ENCODE measurements at places on chromosomes 1 and 21.
A peak's percentile ranks its signal among the peaks of the same experiment; 100 is the strongest.

DNA sequence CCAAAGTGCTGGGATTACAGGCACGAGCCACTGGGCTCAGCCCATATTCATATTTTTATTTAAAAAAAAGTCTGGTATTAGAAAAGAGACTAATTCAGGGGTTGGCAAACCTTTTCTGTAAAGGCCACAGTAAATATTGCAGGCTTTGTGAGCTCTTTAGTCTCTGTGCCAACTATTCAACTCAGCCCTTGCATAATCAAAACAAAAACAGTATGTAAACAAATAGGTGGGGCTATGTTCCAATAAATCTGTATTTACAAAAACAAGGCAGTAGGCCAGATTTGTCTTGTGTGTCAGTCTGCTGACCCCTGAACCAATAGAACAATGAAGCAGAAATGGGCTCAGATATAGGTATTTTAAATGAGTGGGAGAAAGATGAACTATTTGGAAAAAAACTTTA is 49.3 kb downstream of the CDC42BPA start:
- no peak for DNase-seq

GRCh38 chr1:42888013-42888633 is 41.7 kb downstream of the ZNF691 start:
- no peak for DNase-seq

- no peak for DNase-seq
These were observed 99.6 kb upstream of the SAMSN1 start for GRCh38 chr21:14645702-14646101.

GRCh38 chr1:203593723-203594122 is 32.9 kb upstream of the ATP2B4 start:
- peak; percentile 20 for DNase-seq

GRCh38 chr1:8465013-8465412 is 147.1 kb downstream of the SLC45A1 start:
- no peak for DNase-seq

DNA sequence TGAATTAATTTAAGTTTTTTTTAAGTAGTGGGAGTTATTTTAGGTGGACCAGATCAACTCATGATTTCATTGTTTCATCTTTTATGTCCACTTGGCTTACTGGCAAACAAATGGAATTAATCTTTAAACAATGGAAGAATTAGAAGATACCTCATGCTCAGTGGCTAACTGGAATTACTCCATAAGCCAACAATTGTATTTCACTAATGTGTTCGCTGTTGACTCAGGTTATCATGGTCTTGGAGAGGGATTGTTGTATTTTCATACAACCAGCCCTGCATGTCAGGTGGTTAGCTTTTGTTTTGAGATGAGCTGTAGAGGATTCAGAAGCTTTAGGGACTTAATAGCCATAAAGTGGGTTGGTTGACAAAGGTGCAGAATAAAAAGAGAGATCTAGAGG is 57.2 kb upstream of the HMCN1 start:
- DNase-seq: no peak

GRCh38 chr1:163361123-163361934 is 39.6 kb downstream of the NUF2 start:
- DNase-seq: peak; percentile 21

- DNase-seq: no peak
These were observed 286.0 kb downstream of the HLX start for GRCh38 chr1:221164951-221165838.

DNA sequence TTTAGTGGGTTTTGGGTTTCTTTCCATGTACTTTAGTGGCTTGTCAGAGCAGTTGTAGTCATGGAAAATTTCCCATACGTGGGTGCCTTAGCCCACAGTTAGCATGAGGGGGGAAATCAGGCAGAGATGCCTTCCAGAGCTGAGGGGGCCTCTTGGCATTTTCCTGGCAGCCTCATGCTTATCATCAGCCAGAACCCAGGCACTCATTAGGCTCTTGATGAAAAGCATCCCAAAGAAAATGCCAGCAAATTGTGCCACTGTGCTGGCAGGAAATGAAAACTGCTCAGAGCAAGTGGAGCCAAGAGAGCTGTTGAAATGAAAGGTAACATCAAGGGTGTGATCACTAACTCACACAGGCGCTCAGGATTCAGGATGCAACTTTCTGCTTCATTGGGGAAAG is 128.0 kb downstream of the TNNI3K start:
- DNase-seq: peak; percentile 3

DNA sequence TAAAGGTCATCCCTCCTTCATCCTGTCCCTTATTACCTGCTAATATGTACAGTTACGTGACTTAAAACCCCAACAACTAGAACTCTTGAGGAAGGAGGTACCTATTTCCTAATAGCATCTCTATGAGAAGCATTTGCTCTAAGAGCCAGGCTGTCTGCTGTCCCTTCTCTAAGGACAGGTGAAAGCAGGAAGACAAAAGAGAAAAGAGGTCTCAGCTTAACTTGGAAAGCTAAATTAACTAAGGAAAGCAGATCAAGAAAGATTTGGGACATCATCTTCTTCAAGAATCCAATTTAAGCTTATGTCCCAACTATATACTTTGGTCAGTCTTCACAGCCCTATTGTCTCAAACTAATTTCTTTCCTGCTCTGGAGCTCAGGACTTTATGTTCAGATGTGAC is 2.9 kb downstream of the EGLN1 start:
- no peak for DNase-seq

DNA sequence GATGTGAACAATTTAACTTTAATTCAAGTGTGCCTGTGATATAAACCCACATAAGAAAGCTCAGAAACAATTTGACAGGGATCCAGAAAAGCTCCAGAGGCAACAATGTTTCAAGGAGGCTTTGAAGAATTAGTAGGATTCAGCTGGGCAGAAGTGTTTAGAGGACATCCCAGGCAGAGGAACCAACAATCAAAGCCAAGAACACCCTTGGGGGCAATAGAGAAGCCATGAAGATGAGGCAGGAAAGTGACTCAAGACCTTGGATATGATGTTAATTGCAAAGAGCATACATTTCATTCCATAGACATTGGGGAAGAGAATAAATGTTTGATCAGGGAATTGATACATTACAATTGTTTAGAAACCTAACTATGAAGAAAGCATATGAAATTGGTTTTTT is 280.3 kb downstream of the LTN1 start:
- DNase-seq: no peak

- no peak for DNase-seq
These were observed 206.3 kb downstream of the SIPA1L2 start for GRCh38 chr1:232423591-232423990.

- no peak for DNase-seq
These were observed 183.0 kb upstream of the HOOK1 start for GRCh38 chr1:59631561-59632255.

DNA sequence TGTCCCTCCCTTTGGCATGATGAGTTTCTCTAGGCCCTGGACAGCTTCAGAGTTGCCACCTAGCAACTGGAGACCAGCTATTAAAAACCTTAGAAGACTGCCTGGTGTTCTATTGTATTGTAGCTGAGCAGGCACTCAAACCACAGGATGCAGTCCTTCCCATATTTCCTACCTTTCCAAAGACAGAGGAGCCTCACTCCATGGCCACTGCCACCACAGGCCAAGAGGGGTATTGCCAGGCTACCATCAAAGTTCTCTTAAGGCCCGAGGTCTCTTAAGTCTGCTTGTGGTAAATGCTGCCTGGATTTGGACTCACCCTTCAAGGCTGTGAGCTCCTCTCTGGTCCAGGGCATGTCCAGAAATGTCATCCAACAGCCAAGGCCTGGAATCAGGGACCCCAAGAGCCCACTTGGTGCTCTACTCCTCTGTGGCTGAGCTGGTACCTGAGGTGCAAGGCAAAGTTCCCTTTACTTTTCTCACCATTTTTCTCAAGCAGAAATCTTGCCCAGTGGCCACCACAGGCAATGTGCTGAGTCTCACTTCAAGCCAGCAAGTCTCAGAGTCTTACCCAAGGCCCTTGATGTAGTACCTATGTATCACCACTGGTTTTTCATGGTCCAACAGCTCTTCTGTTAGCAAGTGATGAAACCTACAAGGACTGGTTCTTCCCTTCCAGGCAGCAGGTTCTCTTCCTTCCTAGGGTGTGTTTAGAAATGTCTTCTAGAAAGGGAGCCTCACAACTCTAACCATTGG is 269.4 kb downstream of the AMY1C start:
- DNase-seq: no peak

GRCh38 chr1:59332983-59333382 is 36.1 kb downstream of the FGGY start:
- DNase-seq: no peak
